ENCODE measurements at places on chromosomes 1 and 21.

- no peak for DNase-seq
Observed at GRCh38 chr1:77874804-77875445, 13.5 kb upstream of the NEXN start.

GRCh38 chr1:167501515-167502191 lies 16.7 kb downstream of the CD247 start:
- DNase-seq = no peak

DNA sequence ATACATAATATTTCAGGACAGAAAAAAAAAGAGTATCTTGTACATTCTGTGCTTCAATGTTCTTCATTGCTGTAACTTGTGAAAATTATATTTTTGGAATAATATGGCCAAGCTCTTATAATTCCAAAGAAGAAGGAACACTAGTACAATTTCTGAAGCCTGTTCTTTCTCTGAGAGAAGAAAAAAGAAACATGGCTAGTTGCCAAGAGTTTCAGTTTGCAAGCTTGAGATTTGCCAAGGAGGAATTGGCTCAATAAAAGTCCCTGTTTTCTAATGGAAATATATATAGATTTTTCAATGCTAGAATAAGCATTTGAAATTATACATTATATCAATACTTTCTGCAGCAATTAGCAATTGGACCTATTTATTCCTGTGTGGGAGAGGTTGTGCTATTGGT lies 285.2 kb upstream of the NEGR1 start:
- no peak for DNase-seq

- DNase-seq = no peak
Observed at GRCh38 chr1:95183952-95184351, 50.1 kb upstream of the RWDD3 start.

- no peak for DNase-seq
Observed at GRCh38 chr1:167484726-167485502, 33.4 kb downstream of the CD247 start.

DNA sequence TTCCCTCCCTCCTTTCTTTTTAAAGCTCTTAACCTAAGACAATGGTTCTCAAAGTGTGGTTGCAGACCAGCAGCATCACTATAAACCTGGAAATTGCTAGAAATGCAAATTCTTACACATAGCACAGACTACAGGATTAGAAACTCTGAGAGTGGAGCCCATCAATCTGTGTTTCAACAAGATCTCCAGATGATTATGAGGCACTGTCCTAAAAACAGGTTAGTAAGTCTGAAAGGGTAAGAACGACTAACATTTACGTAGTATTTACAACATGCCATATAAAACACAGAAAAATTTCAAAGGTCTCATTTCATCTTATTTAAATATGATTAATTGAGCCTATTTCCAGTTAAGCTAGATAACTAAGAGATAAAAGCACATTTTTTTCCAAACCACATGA lies 138.8 kb downstream of the COP1 start:
- DNase-seq = no peak

GRCh38 chr1:176460544-176461336 lies 2.2 kb upstream of the PAPPA2 start:
- DNase-seq = no peak

- no peak for DNase-seq
Observed at GRCh38 chr21:15018382-15018781, 46.4 kb downstream of the NRIP1 start.

DNA sequence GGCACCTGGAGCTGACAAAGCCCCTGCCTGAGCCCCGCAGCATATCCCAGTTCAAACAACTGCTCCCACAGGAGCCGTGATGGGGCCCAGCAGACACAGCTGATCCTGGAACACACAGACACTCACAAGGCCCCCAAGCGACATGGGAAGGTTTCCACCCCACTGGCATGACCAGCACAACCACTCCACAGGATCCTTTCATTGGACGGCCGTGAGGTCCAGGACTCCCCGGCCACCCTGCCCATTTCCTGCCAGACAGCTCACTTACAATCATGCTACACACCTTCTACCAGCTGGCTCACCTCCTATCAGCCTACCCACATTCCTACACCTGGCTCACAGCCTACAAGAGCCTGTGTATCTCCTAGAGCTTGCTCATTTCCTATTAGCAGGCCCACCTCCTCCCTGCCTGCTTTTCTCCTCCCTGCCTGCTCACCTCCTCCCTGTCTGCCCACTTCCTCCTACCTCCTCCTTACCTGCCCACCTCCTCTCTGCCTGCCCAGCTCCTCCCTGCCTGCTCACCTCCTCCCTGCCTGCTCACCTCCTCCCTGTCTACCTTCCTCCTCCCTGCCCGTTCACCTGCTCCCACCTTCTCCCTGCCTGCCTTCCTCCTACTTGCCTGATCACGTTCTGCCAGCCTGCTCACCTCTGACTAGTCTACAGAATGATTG lies 73.9 kb downstream of the MATN1 start:
- DNase-seq = no peak

DNA sequence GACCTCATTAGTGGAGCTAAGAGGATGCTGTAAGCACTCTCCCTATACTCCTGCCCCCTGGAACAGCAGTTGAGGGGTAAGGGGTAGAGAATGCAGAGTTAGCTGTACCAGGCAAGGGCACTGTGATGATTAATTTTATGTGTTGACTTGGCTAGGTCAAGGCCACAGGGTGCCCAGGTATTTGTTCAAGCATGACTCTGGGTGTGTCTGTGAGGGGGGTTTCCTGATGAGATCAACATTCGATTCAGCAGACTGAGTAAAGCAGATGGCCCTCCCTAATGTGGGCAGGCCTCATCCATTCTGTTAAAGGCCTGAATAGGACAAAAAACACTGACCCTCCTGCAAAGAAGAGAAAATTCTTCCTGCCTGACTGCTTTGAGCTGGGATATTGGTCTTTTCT lies 110.8 kb downstream of the KCND3 start:
- DNase-seq = no peak

GRCh38 chr1:72649991-72650390 lies 367.7 kb upstream of the NEGR1 start:
- peak; percentile 19 for DNase-seq

DNA sequence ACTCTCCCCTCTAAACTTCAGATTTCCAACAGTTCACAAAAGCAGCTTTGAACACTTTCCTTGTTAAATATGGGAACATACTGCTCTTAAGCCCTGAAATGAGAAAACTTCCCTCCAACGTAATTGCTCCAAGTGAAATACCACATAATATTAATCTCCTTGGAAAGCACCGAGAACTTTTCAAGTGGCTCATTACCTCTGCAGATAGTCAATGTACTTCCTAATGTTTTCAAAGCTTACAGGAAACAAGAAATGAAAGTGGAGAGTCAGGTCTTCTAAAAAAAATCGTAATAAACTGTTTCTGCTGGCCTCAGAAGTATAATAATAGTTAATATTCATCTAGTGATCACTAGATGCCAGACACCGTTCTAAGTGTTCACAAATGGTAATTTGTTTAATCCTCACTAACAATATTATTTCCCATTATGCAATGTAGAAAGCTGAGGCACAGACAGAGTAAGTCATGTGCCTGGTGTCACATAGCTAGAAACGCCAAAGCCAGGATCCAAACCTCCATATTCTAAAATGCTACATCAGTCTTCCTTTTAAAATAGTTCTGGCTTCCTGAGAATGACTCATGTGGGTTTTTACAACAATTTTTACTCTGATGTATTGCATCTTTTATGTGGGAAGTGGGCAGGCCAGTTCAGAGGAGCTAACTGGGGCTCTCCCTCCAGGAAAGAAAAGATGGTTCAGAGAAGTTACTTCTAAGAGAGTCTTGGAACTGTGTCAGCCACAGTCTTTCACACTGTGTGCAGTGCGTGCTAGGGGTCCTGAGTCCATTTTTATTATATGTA lies 177.2 kb downstream of the PLPPR4 start:
- DNase-seq = peak; percentile 69

DNA sequence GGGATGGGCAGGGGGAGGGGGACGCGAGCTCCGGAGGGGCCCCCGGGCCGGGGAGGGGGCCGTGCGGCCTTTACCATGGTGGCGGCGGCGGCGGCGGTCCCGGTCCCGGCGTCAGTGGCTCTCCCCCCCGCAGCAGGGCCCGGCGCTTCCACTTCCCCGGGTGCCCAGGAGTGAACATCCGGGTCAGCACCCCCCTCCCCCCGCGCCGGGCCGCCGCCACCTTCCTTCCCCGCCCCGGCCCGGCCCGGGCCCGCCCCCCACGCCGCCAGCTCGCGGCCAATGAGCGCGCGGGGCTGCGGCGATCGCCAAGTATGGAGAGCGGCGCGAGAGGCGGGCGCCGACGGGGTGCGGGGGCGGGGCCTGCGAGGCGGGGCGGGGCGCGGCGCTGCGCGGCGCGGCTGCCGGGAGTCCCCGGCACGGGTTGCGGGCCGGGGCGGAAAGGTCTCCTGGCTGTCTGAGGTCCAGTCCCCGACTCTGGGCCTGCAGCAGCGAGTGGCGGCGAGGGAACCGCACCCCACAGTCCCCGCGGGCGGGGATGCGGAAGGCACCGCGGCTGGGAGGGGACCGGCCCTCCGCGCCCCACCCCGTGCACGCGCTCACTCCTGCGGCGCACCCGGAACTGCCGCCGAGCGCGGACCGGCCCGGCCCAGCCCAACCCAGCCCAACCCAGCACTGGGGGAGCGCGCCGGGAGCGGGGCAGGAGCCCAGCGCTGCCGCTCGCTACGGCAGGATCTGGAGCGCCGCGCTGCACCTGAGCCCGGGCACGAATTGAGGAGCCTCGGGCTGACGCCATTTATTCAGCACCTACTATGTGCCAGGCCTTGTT lies at the start of gene CAPZB:
Gene CAPZB, minus strand, starts transcription at position 178 of the 826 bp plus-strand sequence. Its CDS starts 101 bp downstream, at position 77.
- peak; percentile 80 for DNase-seq

DNA sequence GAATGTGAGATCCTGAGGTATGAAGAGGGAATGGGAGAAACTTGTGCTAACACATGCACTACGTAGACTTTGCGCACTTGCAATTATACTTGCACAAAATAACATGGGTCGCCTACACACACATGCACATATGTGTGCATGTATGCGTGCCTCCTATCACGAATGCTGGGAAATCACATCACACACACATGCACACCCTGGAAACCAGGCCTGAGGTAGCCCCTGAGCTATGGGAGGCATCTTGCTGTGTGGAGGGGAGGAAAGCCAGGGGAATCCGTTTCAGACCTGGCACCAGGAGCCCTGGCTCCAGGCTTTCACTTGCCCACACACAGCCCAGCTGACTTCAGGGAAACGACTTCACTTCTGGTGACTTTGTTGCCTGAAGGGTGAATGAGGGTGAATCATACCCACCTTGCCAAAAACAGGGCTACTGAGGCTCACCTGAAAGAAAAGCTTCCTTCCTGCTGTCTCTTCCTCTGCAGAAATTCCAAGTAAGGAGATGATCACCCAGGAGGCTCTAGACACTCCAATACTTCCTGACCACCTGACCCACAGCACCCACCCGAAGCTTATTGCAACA lies 136.0 kb upstream of the NGF start:
- no peak for DNase-seq

DNA sequence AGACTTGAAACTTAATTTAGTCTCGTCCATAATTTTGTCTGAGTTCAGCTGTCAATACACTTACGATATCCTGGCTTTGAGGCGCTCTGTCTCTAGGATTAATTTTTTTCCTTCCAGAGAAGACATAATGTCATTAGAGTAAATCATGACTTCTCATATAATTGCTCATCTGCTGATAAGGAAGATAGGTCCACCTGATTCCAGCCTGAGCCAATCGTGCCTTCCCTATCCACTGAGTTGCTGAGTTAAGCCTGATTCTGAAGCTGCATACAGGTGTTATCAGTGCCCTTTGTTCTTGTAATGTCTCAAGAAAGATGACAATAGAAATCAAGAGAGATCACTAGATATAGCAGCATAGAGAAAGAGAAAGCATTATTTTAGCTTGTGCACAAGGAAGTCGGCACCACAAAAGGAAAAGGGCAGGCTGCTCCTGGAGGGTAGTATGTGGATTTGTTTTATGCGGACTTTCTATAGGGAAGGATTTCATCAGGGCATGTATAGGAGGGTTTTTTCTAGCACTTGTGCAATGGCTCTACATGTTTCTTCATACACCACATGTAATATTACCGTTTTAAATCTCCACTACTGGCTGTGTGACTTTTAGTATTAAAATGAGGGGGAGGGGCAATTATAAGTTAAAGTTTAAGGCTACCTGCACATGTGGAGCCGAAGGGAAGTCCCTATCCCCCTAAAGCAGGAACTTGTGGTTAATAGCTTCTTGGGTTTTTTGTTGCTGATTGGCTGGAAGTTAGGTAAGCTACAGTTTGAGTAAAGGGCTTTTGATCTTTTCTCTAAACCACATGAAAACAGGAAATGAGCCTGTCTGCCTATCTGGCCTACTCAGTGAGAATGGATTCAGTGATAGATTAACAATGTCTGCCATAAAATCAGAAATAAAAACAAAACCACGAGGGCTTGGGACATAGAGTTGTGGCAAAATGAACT lies 133.4 kb downstream of the PLPPR5 start:
- DNase-seq = no peak

GRCh38 chr1:193240609-193241008 lies 54.2 kb upstream of the B3GALT2 start:
- DNase-seq = no peak

DNA sequence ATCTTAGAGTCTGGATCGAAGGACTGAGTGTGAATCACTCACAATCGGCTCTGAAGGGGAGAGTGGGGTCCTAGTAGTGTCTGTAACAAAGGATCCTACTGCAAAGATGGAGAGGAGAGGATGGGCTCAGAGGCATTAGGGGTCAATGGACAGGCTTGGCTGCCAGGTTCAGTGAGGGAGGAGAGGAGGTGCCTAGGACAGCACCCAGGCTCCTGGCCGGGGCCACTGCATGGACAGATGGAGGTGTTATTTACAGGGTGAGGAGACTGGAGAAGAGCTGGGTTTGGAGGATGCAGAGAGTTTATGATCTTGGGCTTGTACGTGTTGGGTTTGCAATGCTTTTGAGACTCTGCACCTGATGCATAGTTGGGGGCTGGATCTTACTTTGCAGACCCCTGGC lies 658.9 kb downstream of the PTPRU start:
- DNase-seq = no peak

- no peak for DNase-seq
Observed at GRCh38 chr1:163870666-163871065, 548.9 kb downstream of the NUF2 start.
